Fibroblast of gingiva (primary cell): ENCODE measurements at places on chromosomes 16 and 17.

DNA sequence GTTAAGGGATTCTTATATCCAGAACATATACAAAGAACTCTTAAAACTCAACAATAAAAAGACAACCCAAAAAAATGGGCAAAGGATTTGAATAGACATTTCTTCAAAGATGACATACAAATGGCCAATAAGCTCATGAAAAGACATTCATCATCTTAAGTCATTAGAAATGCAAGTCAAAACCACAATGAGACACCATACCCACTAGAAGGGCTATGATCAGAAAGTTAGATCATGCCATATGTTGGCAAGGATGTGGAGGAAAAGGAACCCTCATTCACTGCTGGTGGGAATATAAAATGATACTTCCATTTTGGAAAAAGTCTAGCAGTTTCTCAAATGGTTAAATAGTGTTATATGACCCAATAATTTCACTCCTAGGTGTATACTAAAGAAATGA lies 9.4 kb downstream of the PLD6 start:
- DNase-seq = no peak

GRCh38 chr17:19448341-19449268 lies 37.6 kb downstream of the RNF112 start:
- peak; percentile 94 for DNase-seq

DNA sequence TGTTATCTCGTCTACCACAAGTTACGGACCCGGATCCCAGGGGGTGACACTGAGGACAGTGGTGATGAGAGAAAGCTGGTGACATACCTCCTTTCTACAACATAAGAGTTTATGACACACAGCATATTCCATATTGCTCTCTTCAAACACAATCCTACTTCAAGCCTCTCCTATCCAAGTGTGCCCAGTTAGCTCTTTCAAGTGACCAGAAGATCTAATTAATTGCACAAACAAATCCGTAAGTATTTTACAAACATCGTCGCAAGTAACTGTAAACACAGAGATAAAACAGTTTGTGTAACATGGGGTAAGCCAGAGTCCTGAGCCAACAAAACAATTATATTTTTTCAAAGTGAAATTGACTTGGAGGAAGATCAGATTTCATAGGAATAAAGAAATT lies 235.0 kb downstream of the CHD9NB start:
- no peak for DNase-seq

- DNase-seq = no peak
Measured at GRCh38 chr17:7216242-7217112, 3.2 kb downstream of the DLG4 start.

DNA sequence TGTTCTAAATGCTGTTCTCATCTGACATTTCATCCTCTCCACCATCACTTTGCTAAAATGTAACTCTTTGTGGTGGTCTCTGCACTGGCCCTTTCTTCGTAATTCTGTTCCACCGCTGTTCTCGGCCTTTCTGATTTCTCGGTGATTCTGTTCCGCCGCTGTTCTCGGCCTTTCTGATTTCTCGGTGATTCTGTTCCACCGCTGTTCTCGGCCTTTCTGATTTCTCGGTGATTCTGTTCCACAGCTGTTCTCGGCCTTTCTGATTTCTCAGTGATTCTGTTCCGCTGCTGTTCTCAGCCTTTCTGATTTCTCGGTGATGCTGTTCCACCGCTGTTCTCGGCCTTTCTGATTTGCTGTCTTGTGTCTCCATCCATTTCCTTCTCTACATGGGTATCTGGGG lies 12.3 kb downstream of the FOXF1 start:
- DNase-seq = no peak

- DNase-seq = peak; percentile 65
Measured at GRCh38 chr17:43791589-43791988, 11.4 kb downstream of the CFAP97D1 start.

DNA sequence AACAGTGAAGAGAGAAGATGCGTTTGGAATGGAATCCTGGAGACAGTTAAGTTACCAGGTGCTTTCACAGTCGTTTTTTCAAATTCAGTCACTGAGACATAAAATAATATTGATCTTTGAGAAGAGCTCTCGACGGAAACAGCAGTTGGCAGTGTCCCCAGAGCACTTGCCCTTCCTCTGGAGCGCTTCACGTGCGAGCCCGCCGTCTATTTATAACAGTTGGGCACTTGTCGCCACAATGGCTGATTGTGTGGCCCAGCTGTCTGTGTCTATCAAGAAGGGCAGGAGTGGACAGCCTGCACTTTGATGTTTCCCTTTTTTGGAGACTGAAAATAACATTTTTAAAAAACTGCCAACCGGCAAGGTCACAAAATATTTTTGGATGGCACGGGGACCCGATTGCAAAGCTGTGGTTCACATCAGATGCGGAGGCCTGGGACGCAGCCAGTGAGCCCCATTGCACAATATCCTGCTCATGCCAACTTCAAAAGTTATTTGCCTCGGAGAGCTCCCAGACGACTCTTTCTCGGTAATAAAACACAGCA lies 62.9 kb downstream of the ADCY9 start:
- peak; percentile 87 for DNase-seq

GRCh38 chr16:28875134-28876018 lies 2.9 kb upstream of the ATP2A1 start:
- DNase-seq = no peak

DNA sequence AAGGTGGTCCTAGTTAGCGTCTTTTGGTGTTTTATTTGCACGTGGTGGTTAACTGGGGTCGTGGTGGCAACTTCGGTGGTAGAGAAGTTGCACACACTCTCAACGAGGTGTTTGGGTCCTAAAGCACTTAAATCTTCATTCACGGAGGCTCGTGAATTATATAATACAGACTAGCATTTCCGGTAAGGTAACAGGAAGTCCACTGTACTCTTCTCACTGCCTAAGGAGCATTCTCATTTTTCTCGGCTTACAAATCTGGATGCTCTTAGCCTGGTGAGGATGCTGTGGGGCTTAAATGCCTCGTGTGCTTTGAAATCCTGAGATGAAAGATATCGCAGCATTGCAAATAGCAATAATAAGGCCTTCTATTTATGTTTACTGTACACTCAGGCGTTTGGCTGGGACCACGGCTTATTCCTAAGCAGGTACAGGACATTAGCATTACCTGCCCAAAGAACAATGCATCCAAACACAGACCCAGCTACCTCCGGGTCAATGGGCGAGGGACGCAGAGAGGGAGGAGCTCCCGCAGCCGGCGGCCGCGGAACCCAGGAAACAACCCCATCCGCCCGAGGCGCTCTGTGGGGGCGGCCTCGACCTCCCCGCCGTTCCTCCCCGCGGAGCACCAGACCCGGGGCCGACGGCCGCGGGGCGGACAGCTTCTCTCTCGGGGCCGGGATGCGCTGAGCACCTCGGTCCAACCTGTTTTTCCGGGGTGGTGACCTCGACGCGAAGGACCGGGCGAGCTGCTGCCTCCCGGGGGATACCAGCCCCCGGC lies 856 bp downstream of the DNAJA2 start:
- no peak for DNase-seq

DNA sequence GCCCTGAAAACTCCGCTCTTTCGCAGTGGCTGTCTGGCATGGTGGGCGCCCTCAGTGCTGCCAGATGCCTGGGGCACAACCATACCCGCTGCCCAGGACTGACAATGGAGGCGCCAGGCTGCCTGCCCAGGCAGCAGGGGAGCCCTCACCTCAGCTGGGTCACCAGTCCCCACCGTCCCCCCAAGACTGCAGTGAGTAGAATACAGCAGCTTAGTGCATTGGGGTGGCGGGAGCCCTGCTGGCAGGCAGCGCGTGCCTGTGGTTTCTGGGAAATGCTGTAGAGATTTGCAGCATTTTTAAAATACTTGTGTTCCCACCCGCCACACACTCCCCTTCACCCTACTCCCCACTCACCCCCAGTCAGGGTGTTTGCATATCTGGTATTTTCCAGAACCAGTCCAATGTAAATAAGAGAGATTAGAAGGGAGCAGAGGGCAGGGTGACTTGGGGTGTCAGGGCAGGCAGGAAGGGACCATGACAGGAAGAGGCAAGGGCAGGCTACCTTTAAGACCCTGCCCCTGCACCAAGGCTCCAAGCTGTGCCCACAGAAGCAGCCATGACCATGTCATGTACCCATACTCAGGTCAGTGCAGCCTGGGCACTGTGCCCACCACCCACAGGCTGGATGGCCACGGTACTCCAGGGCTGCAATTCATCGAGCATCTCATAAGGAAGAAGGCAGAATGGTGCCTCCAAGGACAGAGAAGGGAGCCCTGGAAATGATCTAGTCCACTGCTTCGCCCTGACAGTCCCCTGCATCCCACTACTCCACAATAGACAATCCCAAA lies 21.5 kb downstream of the MYO18A start:
- DNase-seq = peak; percentile 83

DNA sequence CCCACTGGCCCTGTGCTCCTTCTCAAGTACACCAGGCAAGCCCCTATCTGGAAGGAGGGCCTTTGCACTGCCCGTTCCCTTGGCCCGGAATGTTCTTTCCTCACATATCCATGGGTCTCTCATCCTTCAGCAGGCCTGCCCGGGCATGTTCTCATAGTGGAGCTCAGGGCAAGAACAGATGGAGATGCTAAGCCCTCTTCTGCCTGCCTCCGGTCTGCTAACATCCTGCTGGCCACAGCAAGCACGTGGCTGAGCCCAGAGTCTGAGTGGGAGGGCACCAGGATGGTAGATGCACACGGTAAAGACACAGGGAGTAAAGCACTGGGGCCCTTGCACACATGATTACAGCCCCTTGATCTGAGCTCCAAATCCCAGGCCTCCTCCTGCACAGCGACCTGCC lies 19.8 kb upstream of the ANKRD40CL start:
- no peak for DNase-seq

- peak; percentile 6 for DNase-seq
Measured at GRCh38 chr16:72554935-72555334, 383.0 kb upstream of the PMFBP1 start.

- no peak for DNase-seq
Measured at GRCh38 chr17:55654821-55655220, 67.8 kb downstream of the TMEM100 start.

GRCh38 chr16:84277244-84277823 lies 17.3 kb upstream of the WFDC1 start:
- DNase-seq = no peak

- DNase-seq = no peak
Measured at GRCh38 chr16:79997257-79997656, 396.7 kb upstream of the MAF start.

DNA sequence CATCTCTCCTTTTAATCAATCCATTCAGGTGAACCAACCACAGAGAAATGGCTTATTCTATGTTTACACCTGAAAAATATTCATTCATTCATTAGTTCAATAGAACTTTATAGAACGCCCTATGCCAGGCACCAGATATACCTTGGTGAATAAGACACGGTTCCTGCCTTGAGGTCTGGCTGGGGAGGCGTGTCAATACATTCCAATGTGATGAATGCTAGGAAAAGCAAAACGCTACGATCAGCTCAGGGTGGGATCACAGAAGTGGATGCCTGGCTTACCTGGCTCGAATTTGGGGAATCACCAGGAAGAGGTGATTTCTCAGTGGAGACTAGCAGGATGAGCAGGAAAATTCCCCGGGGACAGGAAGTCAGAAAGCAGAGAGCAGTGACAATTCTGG lies 17.5 kb upstream of the WFIKKN2 start:
- no peak for DNase-seq

DNA sequence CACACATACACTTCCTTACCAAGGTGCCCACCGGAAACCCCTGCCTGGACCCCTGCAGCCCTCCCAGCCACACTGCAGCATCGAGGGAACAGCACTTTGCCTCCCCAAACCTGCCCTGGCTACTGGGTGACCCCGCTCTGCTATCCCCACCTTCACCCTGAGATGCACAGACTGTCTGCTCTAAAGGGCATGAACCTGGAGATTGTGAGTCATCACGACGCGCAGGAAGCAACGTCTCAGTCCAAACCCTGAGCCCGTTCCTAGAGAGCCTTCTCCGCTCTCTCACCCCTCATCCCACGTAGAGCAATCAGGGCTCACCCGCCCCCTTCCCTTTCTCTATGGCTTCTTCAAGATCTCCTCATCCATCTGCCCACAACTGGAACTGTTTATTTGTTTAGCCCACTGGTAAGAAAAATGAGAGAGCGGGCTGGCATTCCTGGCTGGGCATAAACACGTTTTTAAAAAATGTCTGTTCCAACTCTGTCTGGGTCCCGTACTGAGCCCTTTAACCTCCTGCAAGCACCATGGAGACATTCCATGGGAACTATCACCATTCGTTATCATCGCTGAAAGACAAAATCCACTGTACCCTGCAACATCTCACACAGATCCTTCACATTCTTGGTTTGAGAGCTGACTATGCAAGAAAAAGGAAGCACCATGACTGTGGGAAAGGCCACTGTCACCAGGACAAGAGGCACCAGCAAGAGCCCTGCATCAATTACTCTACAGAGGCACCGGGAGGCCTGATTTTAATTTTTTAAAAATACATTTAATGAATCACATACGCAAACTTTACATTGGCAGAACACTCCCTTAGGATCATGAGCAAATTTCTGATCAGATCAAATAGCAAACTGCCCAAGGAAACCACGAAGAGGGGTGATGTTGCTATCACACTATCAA lies 28.2 kb downstream of the ZFHX3 start:
- peak; percentile 67 for DNase-seq

GRCh38 chr17:59427996-59428395 lies 96.5 kb downstream of the YPEL2 start:
- no peak for DNase-seq

GRCh38 chr16:27197004-27197403 lies 6.3 kb upstream of the KDM8 start:
- no peak for DNase-seq

DNA sequence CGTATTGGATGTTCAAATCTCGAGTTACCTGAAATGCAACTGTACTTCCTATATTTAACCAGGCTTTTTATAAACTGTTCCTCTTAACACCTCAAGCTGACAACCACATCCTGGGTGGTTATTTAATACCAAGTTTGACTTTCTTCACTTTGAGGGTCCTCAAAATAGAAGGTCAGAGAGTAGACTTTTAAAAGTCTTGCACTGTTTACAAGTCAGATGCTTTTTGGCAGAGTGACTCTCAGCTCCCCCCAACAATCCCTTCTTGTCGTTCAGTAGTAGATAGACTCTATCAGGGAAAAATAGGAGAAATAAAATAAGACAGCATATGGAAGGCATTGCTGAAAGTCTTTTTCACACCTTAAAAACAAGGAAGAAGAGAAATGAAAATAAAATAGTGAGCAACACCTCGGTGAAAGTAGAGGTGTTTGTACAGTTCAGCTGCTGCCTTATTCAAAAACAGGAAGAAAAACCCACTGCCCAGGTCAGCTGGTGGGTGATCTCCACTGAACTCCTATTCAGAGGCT lies 650.4 kb downstream of the WWOX start:
- DNase-seq = no peak

GRCh38 chr17:48095611-48096010 lies 5.7 kb downstream of the CBX1 start:
- DNase-seq = peak; percentile 74

DNA sequence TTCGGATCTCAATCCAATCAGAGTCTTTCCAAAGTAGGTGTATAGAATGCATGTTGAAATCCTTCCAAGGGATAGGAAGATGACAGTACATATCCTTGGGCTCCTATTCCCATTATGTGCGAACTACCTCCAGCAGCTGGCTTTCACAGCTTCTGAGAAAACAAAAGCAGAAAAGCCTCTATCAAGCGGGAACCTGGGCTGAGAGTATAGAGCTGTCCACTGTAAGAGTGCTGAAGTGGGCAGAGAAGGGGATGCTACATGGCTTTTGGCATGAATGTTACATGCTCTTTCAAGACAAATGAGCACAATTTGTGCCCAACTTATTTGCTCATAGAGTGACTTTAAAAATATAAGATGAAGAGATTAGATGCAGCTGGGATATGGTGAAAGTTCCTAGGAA lies 993.5 kb downstream of the CDH8 start:
- no peak for DNase-seq
